ENCODE measurements at places on chromosomes 13 and 19.

- DNase-seq, result no peak
Measured at GRCh38 chr19:35274323-35274722, 5.6 kb downstream of the USF2 start.

DNA sequence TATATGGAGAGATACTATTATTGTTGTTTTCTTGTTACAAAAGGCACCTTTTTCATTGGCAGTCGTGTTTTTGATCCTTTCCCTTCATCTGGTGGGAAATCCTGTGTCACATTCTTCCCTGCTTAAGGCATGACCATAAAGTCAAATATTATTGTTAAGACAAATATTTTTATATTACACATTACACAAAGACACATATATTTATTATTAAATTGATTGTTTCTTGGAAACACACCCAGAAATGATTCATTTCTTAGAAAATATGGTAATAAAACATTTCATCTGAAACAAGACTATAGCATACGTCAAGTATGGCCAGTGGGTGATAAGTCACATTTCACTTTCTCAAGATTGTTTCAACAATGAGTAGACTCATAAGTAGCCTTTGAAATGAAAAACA lies 77.3 kb downstream of the KCTD12 start:
- no peak for DNase-seq

- no peak for DNase-seq
Measured at GRCh38 chr19:13804830-13805683, 9.8 kb downstream of the ZSWIM4 start.

GRCh38 chr13:76692346-76692745 lies 193.9 kb downstream of the KCTD12 start:
- DNase-seq, result no peak
